T follicular helper cell (primary cell): ENCODE measurements at places on chromosomes 4 and X.

- DNase-seq, result no peak
These were observed 327.9 kb upstream of the PITX2 start for GRCh38 chr4:110950731-110951130.

DNA sequence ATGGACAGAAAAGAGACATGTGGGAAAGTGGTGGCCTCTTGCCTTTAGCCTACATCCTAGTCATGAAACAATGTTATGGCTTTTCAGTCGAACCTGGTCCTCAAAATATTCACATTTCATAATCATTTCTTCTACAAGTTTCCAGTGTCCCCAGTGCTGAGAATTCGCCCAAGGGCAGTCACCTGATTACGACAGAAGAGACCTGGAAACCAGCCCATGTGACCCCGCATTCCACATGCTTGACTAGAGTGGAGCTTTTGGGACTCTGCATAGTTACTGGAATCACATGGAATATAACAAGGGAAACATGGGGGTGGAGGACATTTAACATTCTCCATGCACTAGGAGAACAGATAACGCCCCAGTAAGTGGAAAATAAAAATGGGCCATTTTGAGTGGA, 100.1 kb downstream of the PPARGC1A start:
- DNase-seq, result no peak

GRCh38 chr4:164571593-164572390, 182.1 kb upstream of the SMIM31 start:
- DNase-seq, result no peak

DNA sequence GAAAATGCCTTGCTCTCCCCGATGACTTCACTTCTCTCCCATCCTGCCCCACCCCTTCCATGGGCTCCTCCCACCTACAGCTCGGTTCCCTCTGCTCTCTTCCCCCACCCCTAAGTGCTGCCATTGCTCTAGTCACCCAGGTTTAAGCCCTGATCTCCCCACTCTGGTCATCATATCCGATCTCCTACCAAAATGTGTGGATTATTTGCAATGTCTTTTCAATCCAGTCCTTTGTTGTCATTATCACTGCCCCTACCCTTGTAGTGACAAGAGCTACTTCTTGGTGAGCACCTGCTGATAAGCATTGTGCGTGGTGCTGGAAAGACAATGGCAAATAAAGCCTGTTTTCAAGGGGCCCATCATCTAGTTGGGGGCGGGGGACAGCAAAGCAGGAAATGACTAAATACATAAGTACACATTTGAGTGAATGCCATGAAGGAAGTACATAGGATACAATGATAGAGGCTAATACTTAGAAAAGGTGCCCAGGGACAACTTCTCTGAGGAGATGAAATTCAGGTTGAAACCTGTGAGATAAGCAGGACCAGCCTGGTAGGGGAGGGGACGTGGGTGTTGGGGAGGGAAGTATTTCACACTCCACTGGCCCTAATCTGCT, 63.8 kb downstream of the DLG3 start:
- no peak for DNase-seq

DNA sequence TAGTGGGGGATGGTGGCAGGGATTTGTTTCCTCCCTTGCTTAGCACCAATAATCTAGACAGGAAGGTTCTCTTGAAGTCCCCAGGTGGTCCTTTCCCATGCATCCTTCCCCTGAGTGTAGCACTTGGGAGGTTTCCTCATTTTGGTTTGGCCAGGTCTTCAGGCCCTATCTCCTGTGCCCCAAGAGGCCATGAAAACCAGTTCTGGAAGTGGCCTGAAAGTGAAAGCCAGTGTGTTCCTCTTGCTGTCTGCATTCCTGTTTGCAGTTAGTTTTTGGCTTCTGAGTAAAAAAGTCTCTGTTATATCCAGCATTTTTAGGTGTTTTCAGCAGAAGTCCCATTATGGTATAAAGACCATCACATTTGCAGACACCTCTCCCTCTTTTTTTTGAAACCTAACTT, 59.5 kb downstream of the MTM1 start:
- no peak for DNase-seq

- no peak for DNase-seq
These were observed 838.3 kb downstream of the NLGN4X start for GRCh38 chrX:5390376-5390775.

DNA sequence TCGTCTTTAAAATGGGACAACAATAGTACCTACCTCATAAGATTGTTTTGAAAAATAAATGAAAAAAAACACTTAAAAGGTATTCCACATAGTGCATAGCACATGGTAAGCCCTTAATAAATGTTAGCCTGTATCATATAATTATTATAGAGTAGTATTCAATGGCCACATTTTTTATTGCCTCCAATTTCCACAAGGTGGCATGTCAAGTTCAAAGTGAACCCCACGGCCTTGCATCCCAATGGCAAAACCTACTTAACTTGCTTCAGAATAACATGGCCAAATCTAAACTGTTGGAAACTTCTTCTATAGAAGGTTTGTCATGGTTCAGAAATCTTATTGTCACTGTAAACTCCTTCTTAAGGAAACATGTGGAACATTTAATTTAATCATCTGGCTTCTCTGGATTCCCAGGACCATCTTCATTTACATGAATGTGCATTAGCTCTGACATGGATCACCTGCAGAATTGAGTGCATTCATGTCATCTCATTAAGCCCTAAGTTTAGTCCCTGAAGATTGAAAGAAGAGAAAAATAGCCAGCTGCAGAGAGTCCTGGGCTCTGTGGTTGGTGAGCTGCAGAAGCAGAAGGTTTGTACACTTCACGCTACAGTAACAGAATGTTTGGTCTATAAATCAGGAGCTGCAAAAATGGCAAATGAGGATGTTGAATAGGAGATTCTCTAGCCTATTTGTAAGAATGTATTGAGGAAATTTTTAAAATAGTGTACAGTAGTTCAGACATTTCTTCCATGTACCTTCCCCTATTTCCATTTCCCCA, 61.0 kb downstream of the ANXA3 start:
- DNase-seq, result no peak
